ENCODE measurements at places on chromosomes 7 and 10.

- no peaks in the 10 kb centered on the region for H3K36me3 ChIP-seq
- no peak for DNase-seq
- H3K27ac ChIP-seq: no peak overlapping the region
- H3K4me1 ChIP-seq: no peaks in the 10 kb centered on the region
- no peaks in the 10 kb centered on the region for H3K27me3 ChIP-seq
These were observed 17.5 kb downstream of the FAM20C start for GRCh38 chr7:209906-210305.

- H3K27me3 ChIP-seq: no peaks in the 10 kb centered on the region
- no peak overlapping the region for H3K27ac ChIP-seq
These were observed 630.0 kb upstream of the FOXK1 start for GRCh38 chr7:4052130-4052529.

DNA sequence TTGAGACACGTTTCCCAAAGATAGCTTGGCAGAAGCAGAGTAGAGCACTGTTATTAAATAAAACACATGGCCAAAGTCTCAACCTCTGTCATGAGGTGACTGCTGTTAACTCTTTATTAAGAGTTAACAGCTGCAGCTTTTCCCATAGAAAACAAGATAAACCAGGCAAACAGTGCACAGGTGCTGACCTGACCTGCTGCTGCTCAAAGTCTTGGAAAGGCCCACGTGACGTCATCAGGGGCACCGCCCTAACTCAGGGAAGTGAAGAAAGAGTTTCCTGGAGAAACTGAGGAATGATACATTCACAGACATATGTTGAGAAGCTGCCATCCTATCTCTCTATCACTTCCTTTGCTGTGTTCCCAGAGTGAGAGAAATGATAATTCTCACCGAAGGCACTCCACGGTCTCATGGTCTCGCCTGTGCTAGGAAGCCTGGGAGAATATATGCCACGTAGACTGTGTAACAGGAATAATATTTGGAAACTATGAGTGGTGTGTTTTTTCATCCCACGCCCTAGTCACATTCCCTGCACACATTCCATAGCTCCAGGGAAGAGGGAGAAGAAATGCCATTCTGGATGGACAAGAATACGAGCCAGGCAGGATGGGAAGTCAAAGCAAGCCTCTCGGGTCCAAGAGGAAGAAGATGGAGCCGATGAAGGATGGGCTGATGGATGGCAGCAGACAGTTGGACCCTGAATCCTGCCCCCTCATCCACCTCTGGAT is 146.2 kb upstream of the NFE2L3 start:
- H3K36me3 ChIP-seq: no peaks in the 10 kb centered on the region
- H3K27ac ChIP-seq: no peak overlapping the region
- no peak for DNase-seq
- no peaks in the 10 kb centered on the region for H3K4me1 ChIP-seq
- no peaks in the 10 kb centered on the region for H3K27me3 ChIP-seq
- no peak overlapping the region for H3K4me3 ChIP-seq

DNA sequence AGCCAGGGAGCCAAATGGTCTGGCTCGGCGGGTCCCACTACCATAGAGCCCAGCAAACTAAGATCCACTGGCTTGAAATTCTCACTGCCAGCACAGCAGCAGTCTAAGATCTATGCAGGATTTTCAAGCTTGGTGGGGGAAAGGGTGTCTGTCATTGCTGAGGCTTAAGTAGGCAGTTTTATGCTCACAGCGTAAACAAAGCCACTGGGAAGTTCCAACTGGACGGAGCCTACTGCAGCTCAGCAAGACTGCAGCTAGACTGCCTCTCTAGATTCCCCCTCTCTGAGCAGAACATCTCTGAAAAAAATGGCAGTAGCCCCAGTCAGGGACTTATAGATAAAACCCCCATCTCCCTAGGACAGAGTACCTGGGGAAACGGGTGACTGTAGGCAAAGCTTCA is 277.6 kb upstream of the PHF14 start:
- H3K4me3 ChIP-seq: no peak overlapping the region
- no peak for DNase-seq
- H3K36me3 ChIP-seq: no peaks in the 10 kb centered on the region
- H3K4me1 ChIP-seq: no peaks in the 10 kb centered on the region
- H3K27ac ChIP-seq: no peak overlapping the region

DNA sequence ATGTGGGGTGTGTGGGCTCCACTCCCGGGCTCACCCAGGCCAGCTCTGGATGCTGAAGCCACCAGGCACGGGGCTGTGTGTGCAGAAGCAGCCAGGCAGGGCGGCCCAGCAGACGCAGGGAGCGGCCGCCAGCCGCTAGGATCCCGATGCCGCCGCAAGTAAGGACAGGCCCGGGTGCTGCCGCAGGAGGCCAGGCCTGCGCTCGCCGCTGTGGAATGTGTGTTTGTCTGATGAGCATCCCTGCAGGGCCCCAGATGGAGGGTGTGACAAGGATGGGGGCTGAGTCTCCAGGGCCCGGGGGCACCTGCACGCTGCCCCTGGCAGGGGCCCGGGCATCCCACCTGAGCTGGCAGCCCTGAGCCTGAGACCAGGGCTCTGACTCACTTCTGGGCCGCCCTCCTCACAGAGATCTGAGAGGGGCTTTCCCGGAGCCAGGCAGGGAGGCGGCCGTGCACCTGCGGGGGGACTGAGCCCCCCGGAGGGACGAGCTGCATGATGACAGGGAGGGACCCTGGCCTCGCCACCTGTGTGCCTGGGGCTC is 101.5 kb downstream of the FOXL3 start:
- no peaks in the 10 kb centered on the region for H3K36me3 ChIP-seq
- H3K4me1 ChIP-seq: no peaks in the 10 kb centered on the region
- no peak for DNase-seq

DNA sequence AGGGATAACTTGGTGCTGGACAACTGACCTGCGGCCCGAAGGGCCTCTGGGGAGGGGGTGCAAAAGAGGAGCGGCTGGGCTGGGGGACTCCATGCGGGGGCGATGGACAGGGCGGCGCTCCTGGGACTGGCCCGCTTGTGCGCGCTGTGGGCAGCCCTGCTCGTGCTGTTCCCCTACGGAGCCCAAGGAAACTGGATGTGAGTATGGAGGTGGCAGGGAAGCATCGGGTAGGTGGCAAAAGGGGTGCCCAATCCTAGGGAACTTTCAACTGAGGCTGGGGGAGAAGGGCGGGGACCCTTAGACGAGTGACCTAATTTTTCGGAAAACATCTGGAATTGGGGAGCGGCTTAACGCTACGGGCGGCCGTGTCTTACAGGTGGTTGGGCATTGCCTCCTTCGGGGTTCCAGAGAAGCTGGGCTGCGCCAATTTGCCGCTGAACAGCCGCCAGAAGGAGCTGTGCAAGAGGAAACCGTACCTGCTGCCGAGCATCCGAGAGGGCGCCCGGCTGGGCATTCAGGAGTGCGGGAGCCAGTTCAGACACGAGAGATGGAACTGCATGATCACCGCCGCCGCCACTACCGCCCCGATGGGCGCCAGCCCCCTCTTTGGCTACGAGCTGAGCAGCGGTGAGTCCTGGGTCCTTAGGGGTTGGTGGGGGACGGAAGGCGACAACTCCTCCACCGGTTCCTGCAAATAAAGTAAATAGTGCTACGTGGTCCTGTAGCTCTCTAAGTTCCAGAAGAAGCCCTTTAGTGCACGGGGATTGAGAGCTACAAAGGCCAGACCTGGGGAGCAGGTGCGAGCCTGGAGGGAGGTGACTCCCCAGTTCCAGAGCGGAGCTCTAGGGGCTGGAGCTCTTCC is 622 bp downstream of the WNT16 start:
- no peaks in the 10 kb centered on the region for H3K27me3 ChIP-seq
- no peaks in the 10 kb centered on the region for H3K36me3 ChIP-seq
- no peak overlapping the region for H3K27ac ChIP-seq
- no peak for DNase-seq
- peaks cover 3% of the 10 kb centered on the region for H3K4me1 ChIP-seq

GRCh38 chr7:142908921-142909890 is 23.7 kb upstream of the TRPV6 start:
- H3K4me1 ChIP-seq: no peaks in the 10 kb centered on the region
- DNase-seq: no peak
- no peak overlapping the region for H3K4me3 ChIP-seq
- no peak overlapping the region for H3K27ac ChIP-seq
- H3K27me3 ChIP-seq: no peaks in the 10 kb centered on the region
- no peaks in the 10 kb centered on the region for H3K36me3 ChIP-seq

DNA sequence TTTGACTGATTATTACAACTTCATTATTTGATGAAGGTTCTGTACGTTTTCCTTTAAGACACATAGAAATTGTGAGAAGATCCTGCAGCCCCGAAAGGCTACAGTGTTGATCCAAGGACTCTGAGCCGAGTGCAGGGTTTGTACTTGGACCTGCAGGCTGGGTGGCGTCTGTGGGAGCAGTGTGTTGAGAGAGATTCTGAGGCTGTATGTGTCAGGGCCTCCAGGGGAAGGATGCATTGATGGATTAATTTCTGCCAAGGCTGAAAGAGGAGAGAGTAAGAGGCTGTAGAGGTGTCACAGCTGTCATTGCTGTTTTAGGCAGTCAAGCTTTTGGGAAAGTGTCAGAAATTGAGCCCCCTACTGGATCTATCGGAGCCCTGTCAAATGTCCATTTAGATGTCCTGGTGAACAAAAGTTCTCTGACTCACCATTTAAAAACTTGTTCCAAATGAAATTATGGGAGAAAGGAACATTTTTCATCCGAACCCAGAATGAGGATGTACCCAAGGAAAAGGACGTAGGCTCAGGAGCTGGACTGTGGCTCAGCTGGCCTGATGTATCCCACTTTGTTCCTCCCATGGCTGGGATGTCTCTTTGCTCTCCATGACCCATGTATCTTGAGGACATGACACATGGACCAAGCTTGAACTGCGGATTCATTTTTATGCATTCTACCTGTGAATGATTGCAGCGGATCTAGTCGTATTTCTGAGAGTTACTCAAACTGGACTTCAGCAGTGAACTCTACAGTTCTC is 102.2 kb downstream of the TCF7L2 start:
- DNase-seq: no peak
- H3K27me3 ChIP-seq: no peaks in the 10 kb centered on the region
- H3K36me3 ChIP-seq: no peaks in the 10 kb centered on the region

GRCh38 chr7:115827305-115828045 is 203.1 kb downstream of the TFEC start:
- no peaks in the 10 kb centered on the region for H3K4me1 ChIP-seq
- no peaks in the 10 kb centered on the region for H3K27me3 ChIP-seq
- no peak overlapping the region for H3K4me3 ChIP-seq
- no peak for DNase-seq
- H3K36me3 ChIP-seq: peaks cover 2% of the 10 kb centered on the region

GRCh38 chr10:87675396-87676376 is 16.0 kb downstream of the PAPSS2 start:
- H3K4me3 ChIP-seq: no peak overlapping the region
- DNase-seq: no peak
- peaks cover 4% of the 10 kb centered on the region for H3K4me1 ChIP-seq
- no peak overlapping the region for H3K27ac ChIP-seq
- H3K36me3 ChIP-seq: no peaks in the 10 kb centered on the region
- H3K27me3 ChIP-seq: no peaks in the 10 kb centered on the region

GRCh38 chr7:47249361-47249760 is 332.6 kb downstream of the TNS3 start:
- DNase-seq: no peak

- H3K4me3 ChIP-seq: no peak overlapping the region
- H3K27me3 ChIP-seq: no peaks in the 10 kb centered on the region
- H3K27ac ChIP-seq: no peak overlapping the region
- no peak for DNase-seq
- H3K4me1 ChIP-seq: peaks cover 2% of the 10 kb centered on the region
- H3K36me3 ChIP-seq: no peaks in the 10 kb centered on the region
These were observed 43.7 kb downstream of the OSBPL3 start for GRCh38 chr7:24936121-24936824.

DNA sequence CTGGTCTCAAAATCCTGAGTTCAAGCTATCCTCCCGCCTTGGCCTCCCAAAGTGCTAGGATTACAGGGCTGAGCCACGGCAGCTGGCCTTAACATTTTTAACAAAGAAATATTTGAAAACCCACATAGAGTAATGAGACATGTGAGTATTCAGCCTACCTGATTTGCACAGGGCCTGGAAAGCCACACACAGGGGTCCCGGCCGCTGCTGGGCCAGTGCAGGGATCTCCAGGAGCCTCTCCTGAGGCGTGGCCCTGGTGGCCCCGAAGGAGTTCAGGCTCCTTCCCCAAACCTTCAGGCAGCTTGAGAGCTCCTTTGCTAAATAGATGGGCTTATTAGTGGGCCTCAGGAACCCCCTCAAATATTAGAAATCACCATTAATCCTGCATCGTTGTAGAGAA is 18.7 kb downstream of the CNPY1 start:
- H3K27ac ChIP-seq: no peak overlapping the region
- DNase-seq: no peak
- H3K4me3 ChIP-seq: no peak overlapping the region
- H3K4me1 ChIP-seq: no peaks in the 10 kb centered on the region

- no peaks in the 10 kb centered on the region for H3K36me3 ChIP-seq
- H3K4me3 ChIP-seq: no peak overlapping the region
- DNase-seq: no peak
- H3K27ac ChIP-seq: no peak overlapping the region
These were observed 647.7 kb downstream of the GRM8 start for GRCh38 chr7:126605056-126605455.

DNA sequence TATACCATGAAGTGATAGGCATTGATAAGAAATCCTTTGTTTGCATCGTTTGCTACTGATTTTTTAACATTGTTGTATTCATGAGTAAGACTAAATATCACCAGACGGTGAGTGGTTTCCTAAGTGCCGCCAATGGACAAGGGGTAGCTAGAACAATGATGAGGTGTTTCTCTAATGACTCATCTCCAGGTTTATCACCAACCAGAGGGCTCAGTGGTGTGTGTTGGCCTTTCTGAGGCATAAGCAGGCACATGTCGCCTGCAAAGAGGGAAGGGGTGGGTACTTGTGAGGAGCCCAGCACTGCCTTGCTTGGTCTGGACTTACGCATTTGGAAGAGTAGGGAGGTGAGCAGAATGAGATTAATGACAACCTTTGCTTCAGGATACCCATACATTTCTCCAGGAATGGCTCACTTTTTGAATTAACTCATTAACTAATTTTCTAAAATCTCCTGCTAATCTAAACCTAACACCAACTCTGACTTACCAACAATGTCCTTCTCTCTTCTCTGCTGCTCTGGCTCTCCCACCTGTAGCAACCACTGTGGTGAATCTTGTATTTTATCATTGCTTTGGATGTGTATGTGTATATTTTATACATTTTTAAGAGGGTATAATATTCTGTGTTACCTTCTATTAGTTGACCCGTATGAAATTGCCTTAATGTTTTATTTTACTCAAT is 722.6 kb downstream of the GRID1 start:
- no peak overlapping the region for H3K27ac ChIP-seq
- no peaks in the 10 kb centered on the region for H3K27me3 ChIP-seq

DNA sequence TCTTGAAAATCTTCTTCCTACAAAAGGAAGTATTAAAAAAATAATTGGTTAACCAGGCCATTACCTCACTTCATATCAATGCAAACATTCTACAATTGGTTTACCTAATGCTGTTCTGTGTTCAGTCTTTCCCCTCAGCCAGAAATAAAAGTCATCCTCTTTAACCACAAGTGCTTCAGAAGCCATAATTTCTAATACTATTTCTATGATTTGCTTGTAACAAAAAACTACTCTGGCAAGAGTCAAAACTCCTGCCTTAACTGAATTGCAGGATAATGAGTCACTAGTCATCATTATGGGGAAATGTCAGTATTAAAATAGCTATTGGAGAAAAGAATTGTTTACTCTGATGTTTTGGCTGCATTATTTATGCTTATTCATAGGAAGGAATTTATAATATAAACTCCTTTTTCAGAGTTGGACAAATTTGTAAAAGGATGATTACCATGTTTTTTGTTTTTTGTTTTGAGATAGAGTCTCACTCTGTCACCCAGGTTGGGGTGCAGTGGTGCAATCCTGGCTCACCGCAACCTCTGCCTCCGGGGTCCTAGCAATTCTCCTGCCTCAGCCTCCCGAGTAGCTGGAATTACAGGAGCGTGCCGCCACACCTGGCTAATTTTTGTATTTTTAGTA is 55.5 kb upstream of the ODAD2 start:
- DNase-seq: peak; percentile 17
- H3K4me1 ChIP-seq: no peaks in the 10 kb centered on the region
- H3K36me3 ChIP-seq: no peaks in the 10 kb centered on the region
- no peak overlapping the region for H3K4me3 ChIP-seq
- no peak overlapping the region for H3K27ac ChIP-seq
- H3K27me3 ChIP-seq: no peaks in the 10 kb centered on the region
